ENCODE measurements at places on chromosomes 12 and 14.

- no peak for DNase-seq
These were observed 589.0 kb downstream of the C12orf50 start for GRCh38 chr12:87439990-87440827.

- no peak for DNase-seq
These were observed 621.2 kb upstream of the FBXO33 start for GRCh38 chr14:40053416-40053815.

- DNase-seq, result no peak
These were observed 113.8 kb downstream of the KCNK10 start for GRCh38 chr14:88209273-88209672.

DNA sequence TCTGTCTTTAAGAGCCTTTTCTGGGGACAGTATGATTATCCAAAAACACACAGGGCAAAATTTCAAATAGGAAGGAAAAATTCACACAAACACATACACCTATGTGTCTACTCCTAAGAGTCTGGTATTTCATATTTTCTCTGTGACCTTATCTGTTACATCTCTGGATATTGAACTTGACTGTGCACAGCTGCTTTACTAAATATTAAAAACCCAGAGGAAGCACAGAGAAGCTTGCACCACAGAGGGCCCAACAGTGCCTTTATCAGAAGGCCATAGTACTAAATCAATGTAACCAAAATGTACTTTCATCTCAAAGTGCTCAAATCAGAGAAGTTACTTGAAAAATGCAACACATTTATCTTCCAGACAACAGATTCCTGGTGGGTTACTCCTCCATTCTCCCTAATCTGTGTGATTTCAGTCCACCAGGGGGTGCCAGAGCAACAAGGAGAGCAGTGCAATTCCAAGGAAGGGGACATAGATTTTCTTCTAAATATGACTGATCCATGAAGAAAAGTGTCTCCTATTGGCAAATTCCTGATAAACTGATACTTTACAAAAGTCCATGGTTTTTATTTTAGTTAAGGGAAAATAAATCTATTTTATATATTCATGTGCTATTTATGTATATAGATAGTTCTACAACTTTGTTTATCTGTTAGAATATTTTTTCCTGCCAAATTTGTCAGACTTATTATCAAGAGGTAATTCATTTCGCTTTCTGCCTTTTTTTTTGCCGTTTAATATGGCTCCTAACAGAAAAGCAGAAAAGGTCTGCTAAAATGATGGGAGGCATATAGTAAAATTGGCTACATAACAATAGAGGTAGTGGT is 617.6 kb downstream of the LRFN5 start:
- DNase-seq, result no peak

- no peak for DNase-seq
These were observed 414.9 kb downstream of the ETNK1 start for GRCh38 chr12:23039834-23040233.

- no peak for DNase-seq
These were observed 170.0 kb downstream of the CCDC91 start for GRCh38 chr12:28360253-28360652.

GRCh38 chr14:58872061-58872460 is 234.3 kb downstream of the DACT1 start:
- DNase-seq, result no peak

DNA sequence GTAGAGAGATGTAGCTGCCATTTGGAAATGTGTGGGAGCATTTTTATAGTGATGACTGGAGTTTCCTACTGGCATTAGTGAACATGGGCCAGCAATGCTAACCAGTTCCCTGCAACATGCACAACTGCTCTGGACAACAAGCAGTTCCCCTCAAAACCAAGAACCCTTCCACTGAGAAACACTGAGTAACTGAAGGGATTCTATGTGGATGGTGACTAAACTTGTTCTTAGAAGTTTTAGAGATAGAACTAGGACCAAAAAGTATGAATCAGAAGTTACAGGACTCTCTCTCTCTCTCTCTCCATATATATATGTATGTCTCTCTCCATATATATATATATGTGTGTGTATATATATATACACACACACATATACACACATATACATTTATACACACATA is 7.9 kb downstream of the SERPINA10 start:
- DNase-seq, result no peak

DNA sequence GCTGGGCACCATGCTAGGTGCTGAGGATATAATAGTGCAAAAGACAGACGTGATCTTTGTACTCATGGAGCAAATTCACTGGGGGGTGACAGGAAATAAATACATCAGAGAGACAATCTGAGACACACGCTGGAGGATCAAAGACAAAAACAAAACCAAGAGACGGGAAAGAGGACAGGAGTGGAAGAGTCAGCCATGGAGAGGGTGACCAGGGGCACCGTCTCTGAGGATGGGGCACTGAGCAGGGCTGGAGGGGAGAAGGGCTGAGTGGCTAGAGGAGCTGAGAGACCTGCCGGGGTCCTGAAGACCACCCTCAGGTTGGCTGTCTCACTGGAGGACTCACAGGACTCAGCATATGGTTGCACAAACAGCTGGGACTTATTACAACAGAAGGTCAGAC is 81.9 kb downstream of the TMEM132D start:
- no peak for DNase-seq

DNA sequence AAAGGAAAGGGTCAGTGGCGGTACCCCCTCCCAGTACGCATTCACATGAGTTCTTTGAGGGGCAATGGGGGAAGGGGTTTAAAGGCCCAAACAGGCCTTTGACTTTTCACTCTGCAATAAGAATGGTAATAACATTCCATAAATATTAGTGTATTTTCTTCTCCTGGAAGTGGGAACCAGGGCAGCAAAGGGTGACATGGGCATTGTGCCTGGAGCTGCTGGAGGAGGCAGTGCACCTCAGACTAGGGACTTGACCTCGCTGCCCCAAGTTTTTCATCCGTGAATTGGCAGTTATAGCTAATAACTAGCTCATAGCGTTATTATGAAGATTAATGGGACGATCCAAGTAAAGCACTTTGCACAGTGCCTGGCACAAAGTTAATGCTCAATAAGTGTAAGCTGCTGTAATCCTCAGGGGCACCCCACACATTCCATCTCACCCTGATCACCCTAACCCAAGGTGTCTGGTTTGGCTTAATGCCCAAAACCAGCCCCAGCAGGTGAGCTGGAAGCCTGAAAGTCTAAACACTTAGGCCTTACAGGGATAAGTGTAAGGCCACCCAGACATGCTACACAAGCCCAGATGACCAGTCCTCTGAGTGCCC is 2.8 kb upstream of the KCNH3 start:
- no peak for DNase-seq

DNA sequence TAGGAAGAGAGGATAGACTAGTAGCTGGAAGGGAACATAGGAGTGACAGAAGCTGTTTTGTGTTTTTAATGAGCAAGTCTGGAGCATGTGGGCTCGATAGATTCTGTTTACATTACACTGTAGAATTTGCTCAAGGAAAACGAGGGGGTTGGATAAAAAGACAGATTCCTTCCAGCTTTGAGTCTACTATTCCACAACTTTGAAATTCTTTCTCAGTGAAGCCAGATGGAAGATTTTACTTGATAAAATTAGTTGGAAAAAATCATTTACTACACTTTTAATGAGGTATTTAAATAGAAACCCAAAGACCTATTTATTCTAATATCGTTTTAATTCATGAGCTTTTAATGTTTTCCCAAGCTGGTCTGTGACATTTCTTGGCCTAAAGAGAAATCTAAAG is 19.5 kb upstream of the EPS8 start:
- DNase-seq, result no peak

- DNase-seq, result no peak
These were observed 257.6 kb downstream of the EGLN3 start for GRCh38 chr14:33693237-33693636.

GRCh38 chr14:65107200-65107599 is 4.9 kb upstream of the MAX start:
- DNase-seq, result no peak

GRCh38 chr14:52029881-52030280 is 39.0 kb downstream of the NID2 start:
- no peak for DNase-seq

- DNase-seq, result no peak
These were observed 49.8 kb upstream of the CCDC63 start for GRCh38 chr12:110796952-110797351.

GRCh38 chr14:63899953-63900352 is 47.1 kb downstream of the SYNE2 start:
- no peak for DNase-seq

DNA sequence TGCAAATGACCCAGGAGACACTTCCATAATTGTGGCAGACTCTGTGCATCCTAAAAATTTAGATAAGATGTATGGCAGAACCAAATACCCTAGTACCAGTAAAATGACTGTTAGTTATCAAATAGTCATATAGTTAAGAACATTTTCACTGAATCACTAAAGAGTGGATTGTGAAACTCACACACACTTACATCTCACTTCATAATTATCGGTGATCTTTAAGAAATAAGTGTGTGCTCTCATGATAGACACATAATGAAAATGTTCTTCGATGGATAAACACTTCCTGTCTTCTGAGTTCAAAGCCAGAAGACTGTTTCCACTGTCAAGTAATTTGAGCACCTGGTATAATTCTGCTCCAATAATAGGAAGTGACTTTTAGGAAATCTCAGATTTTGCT is 19.1 kb upstream of the KLRB1 start:
- no peak for DNase-seq

DNA sequence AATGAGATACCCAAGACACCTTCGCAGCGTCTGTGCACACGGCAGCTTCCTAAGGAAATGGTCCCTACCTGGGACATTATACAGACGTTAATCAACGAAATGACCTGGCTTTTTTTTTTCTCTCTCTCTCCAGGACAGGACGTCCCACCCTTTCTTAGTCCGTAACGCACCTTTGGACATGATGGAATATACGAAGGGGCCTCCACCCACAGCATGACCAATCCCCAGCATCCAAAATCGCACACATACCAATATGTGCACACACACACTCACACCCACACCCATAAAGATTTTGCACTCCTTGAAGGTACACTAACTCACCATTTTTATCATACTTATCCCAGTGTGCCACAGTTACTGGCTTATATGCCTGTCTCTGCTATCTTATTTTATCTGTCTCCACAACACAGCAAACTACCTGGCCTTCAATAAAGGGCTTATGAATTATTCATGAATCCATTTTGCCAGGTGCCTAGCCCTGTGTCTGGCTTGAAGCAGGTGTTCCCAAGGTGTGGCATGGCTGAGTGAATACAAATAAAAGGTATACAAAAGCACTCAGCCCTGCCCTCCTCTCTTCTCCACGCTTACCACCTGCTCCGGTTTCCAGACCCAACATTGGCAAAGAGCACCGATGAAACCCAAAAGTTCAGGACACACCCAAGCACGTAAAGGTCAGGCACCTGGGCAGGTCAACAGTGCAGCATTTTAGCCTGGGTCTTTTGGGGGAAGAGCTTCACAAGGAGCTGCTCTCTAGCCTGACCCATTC is 2.2 kb downstream of the SCNN1A start:
- DNase-seq, result no peak

DNA sequence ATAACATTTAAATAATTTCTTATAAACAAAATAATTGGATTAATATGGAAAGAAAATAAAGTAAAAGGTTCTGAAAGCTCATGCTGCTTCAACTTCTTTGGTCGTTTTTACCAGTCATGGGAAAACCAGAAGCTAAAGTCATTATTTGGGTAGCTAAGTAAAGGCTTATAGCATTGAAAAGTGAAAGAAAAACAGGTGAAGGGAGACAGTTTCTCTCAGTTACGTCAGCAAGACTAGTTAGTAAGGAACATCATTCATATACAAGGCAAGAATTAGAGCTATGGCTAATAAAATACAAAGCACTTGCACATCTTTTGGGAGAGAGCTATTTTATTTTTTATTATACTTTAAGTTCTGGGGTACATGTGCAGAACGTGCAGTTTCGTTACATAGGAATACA is 170.3 kb upstream of the SYT10 start:
- DNase-seq, result no peak

DNA sequence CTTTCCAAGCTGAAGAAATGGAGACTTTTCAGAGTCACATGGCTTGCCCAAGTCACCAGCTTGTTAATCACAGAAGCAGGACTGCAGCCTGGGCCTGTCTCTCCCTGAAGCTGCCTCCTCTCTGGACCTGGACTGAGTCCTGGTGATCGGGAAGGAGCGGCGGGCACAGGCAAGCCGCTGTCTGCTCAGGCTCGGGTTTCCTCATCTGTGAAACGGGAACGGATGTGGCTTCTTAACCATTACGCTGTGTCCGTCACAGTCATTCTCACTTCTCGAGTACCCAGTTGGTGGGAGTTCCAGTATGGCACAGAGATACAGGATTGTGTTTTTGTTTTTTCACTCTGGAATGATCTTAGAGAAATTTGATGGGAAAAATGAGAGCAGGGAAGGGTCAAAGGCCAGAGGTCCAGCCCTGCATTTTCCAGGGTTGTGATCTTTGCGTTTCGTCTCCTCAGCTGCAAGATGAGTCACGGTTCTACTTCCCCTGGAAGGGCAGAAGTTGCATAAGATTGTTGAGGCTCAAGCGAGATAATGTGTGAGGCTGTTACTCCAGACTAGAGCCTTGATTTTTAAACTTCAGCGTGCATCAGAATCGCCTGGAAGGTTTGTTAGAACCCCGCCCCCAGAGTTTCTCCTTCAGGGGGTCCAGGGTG is 7.6 kb upstream of the LRTM2 start:
- no peak for DNase-seq

DNA sequence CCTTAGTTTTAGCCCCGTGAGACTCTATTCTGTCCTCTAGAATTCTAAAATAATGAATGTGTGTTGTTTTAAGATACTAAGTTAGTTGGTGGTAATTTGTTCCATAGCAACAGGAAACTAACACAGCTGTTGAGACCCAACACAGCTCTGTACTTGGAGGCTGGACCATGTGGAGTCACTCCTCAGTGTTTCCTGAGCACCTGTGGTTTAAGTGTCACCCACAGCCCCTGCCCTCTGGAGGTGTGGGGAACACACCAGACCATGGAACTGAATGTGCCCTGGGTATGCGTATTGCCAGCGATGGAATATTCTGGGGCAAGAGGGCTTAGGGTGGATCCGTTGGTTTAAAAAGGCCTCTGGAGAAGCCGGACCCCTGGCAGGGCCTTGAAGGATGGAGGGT is 16.6 kb upstream of the GPR68 start:
- DNase-seq, result no peak

GRCh38 chr12:46516238-46516932 is 143.8 kb upstream of the SLC38A2 start:
- no peak for DNase-seq
